Activated T-cell treated with anti-CD3 and anti-CD28 coated beads, Interleukin-2, amount 50 U/mL, for 24 hours (primary cell): ENCODE measurements at places on chromosomes 7 and 10.

DNA sequence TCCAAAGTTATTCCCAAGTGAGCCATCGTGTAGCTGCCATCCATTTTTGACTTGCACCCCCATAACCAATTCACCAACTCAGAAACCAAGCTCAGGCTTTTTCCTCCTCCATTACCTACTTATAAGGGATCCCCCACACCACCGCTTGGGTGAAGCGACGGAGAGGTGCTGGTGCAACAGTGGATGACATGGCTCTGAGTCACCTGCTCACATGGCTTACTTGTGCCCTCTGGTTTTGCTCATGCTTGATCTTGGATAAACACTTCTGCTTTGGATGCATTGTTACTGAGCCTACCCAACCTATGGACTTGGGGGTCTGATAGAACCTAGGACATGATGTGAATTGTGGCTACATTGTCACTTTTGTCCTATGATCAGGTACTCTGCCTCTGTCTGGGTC lies 12.0 kb upstream of the AKR1B1 start:
- DNase-seq = no peak

DNA sequence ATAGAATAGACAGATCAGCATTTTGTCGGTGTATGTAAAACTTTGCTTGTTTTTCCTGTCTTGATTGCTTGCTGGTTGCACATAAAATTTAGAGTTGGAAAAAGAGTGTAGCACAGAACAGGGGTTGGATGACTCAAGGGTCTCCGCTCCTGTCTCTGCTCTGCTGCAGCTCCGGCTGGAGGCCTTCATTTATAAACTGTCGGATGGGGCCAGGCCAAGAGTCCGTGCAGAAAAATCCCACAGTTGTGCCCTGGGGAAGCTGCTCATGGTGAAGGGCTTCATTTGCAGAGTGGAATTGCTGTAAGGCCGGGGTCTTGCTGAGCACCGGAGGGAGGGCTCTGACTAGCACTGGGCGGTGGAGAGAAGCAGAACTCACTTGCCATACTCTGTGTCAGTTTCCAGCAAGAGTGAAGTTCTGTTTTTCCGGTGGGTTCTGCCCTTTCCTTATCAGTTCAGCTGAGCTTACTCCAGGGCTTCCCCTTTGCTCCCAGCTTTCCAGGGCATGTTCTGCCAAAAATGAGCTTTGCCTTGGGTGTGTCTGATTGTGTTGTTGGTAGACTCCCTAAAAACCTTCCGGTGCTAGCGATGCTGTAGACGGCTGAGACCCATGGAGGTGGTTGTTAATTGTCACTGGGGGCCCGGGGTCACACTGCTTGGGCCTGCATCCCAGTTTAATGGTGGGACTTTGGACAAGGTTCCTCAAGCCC lies 67.2 kb downstream of the CAMK1D start:
- no peak for DNase-seq

GRCh38 chr7:158827411-158828132 lies 1.7 kb downstream of the ESYT2 start:
- DNase-seq = peak; percentile 48

GRCh38 chr7:48628793-48629349 lies 295.5 kb upstream of the CDC14C start:
- no peak for DNase-seq

GRCh38 chr10:119754936-119755335 lies 29.1 kb downstream of the INPP5F start:
- no peak for DNase-seq

DNA sequence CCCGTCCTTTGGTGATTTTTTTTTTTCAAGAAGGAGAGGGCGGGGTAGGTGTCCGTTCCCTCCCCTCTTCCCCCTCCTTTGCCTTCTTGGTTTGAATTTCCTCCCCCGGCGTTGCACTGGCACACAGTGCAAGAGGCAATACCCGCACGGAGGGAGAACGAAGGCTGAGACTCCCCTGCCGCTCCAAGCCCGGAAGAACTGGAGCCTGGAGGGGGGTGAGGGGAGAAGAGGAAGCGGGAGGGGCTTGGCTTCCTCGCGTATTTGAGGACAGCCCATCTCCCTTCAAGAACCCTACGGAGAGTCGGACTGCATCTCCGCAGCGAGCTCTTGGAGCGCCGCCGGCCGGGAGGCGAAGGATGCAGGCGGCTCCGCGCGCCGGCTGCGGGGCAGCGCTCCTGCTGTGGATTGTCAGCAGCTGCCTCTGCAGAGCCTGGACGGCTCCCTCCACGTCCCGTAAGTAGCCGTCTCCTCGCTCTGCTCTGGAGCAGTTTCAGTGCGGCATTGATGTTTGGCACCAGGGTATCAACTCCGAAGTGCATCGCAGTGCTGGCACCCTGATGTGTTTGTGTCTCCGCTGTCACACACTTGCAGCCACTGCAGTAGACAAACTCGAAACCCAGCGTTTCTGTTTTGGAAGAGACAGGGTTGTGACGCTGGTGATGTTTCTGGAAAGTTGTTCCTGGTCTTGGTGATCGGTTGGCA lies at the start of gene CNTNAP2:
TSS of gene CNTNAP2 (plus strand) at position 281 of the 702 bp plus-strand sequence. CDS start at position 357, 76 bp downstream.
- DNase-seq = no peak

GRCh38 chr7:131797841-131798240 lies 241.4 kb upstream of the PODXL start:
- DNase-seq = no peak

GRCh38 chr7:3042861-3043489 lies 692 bp downstream of the CARD11 start:
- DNase-seq = peak; percentile 80

DNA sequence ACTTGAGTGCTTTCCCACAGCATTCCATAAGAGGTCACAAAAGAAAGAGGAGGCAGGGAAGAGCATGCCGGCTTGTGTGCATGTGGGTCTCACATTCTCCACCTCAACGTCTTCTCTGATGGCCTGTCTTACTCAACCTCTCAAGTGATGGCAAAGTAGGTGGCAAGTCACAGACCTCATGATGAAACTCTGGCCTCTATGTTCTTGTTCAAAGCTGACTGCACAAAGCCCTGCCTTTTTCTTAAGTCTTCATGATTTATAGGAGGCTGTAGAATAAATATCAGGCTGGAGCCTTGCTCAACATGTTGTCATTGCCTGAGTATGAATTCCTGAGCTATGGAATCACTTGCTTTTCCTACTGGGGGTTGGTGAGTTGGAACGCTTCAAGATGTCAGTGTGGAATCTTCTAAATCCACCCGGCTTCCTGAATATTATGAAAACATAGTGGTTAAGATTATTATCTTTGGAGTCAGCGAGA lies 213.6 kb upstream of the INHBA start:
- DNase-seq = no peak

DNA sequence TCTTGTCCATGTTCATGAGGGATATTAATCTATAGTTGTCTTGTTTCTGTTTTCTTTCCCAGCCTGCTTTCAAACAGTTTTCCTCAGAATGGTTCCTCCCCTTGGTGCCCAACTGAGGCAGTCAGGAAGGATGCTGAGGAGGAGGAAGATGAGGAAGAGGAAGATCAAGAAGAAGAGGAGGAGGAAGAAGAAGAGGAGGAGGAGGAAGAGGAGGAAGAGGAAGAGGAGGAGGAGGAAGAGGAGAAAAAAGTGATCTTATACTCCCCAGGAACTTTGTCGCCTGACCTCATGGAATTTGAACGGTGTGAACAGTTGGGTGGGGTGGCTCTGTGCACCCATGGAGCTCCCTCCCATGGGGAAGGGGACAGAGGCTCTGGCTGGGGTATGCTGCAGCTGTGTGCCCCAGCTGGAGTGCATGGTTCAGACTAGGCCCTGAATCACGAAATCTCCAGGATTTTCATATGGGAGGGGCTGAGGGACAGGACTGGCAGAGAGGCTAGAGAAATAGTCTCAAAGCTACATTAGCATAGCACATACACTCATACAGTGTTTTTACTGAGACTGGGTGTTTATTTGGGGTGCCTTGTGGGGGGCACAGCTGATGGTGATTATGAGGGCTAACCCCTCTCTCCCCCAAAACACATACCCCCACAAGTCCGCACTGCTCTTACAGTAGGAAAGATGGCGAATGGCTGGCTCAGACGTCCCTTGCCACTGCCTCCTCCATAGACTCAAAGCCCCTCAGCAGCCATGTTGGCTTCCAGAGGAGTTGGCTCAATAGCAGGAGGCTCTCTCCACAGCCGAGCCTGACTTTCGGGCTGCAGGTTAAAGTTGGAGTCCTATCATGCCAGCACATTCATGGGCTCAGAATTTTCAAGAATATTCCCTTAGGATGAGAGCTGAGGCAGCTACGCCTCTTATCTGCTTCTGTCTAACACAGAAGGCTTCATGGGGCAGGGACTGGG lies 11.9 kb downstream of the STRA8 start:
- no peak for DNase-seq

DNA sequence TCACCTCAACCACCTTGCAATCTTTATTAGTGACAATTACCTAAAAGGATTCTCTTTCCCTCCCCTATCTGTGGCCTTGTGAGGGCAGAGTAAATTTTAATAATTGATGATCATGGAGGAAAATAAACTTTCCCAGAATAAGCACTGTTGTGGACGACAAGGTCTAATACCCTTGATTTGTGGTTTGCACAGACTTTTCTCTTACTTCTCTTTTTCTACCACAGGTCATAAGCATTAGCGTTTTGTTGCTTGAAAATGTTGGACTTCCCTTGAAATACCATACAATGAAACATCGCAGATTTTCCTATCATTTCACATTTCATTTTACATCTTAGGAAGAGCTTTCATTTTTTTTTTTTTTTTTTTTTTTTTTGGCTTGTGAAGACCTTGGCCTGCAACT lies 188.1 kb upstream of the TMEM72 start:
- DNase-seq = no peak

- peak; percentile 70 for DNase-seq
These were observed 1.8 kb downstream of the SMURF1 start for GRCh38 chr7:99141841-99142726.

DNA sequence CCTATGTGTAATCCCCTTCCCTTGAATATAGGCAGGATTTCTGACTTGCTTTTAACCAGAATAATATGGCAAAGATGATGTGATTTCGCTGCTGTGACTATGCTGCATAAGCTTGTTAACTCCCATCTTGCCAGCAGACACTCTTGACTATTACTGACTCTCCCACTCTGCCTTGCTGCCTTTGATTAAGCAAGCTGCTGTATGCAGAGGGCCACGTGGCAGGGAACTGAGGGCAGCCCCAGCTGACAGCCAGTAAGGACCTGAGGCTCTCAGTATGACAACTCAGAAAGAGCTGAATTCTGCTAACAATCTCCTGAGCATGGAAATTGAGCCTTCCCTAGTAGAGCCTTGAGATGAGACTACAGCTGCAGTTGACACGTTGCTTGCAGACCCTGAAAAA lies 279.4 kb upstream of the CACNA2D1 start:
- DNase-seq = no peak

DNA sequence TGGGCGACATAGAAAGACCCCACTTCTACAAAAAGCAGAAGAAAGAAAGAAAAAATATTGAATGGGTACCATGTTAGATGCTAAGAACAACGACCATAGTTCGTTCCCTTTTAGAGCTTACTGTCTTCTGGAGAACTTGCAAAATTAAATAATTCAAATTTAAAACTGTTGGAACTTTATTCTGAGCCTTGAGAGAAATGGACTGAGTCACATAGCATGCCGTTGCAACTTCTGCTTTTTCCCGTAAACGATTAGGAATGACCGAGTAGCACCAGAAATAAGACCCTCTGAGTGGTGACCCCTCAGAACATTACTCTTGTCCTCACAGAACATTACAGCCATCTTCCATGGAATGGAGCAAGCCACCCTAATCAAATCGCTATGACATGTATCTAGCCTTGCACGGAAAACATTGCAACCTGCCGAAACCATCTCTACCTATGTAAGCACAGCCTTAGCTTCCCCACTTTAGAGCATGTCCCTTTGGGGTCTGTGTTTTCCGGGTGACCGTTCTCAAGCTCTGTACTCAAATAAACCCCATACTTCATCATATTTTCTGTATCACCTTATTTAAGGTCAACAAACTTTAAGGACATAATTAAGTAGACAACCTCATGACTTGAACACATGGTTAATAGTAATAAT lies 179.1 kb downstream of the PRKCQ start:
- DNase-seq = no peak

GRCh38 chr10:62911210-62911963 lies 95.2 kb upstream of the EGR2 start:
- DNase-seq = no peak

DNA sequence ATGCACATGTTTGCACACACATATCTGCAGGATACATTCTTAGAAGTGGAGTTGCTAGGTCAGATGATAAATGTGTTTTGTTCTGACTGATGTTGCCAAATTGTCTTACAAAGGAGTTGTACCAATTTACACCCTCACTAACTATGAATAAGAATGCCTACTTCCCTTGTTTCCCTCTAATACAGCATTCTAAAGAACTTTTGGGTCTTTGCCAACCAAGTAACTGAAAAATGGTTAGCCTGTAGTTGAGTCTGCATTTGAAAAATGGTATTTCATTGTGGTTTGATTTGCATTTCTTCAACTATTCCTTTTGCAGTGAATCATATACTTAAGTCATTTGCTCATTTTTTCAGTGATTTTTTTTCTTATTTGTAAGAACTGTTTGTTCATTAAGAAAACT lies 48.4 kb downstream of the TMEM26 start:
- DNase-seq = no peak

GRCh38 chr10:97503406-97503805 lies 4.7 kb downstream of the UBTD1 start:
- no peak for DNase-seq

DNA sequence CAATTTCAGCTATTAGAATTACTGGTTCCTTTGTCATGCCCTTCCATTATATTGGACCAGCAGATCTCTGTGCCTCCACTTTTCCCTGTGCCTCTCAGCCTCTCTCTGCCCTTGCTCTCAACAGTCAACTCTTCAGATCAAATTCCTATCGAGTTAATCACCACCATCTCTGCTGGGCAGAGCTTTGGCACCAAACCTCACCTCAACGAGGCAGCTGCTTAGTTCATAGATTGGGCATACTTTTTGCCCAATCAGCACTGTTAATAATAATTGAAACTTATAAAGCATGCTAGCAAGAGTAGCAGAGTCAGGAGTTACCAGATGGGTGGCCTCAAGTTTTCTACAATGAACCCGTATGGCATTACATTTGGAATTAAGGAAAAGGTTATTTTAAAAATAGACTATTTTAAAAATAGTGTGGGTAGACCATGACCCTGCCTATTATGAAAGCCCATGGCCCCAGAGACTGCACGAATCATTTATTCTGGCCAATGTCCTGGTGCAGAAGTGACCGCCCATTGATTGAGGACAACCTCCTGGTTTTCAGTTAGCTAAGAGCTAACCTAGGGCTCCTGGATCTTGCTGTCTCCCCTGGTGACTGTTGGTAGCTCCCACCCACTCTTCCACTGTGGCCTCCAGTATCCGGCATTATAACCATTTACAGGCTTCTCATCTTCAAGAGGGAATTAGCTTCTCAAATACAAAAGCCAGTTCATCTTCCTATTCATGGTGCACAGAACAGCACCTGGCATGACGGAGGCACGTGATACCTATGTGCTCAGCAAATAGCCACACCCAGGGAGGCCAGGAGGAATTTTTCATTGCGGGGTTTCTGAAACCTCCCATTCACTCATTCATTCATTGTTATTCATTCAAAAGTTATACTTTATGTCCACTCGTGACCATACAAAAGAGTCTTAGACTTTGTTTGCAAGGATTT lies 265.4 kb downstream of the INHBA start:
- DNase-seq = no peak
